Cortex of kidney (tissue), 1 donor: ENCODE measurements at places on chromosomes 2 and 18.

- DNase-seq = no peak
Measured at GRCh38 chr2:23498943-23499342, 114.0 kb downstream of the KLHL29 start.

DNA sequence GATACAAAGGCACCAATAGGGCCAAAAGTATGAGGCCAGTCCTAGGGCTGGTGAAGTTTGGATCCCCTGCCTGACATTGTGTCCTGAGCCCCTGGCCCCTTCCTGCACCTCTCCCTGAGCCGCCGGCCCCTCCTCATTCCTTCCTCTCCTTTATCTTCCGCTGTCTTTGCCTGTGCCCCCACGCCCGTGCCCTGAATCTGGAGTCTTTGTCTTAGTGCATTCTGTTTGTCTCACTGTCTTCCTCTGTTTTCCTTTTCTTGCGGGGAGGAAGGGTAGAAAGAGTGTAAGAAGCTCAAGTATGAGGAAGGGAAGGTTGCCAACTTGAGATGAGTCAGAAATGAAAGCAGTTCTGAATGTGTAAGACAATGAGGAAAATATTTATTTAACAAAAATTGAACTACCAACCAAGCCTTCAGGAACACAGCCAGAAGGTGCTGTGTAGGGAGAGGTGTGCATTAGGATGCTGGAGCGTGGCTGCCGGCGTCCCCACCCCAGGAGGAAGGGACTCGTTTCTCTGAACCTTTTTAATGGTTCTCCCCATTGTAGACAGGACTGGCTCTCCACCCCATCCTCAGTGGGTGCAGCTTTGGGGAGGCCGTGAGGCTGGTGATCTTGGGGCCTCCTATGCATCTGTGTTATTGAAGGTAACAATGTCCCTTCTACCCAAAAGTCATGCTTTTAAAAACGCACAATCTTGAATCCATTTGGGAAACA is 133.1 kb downstream of the NEDD4L start:
- no peak for DNase-seq

DNA sequence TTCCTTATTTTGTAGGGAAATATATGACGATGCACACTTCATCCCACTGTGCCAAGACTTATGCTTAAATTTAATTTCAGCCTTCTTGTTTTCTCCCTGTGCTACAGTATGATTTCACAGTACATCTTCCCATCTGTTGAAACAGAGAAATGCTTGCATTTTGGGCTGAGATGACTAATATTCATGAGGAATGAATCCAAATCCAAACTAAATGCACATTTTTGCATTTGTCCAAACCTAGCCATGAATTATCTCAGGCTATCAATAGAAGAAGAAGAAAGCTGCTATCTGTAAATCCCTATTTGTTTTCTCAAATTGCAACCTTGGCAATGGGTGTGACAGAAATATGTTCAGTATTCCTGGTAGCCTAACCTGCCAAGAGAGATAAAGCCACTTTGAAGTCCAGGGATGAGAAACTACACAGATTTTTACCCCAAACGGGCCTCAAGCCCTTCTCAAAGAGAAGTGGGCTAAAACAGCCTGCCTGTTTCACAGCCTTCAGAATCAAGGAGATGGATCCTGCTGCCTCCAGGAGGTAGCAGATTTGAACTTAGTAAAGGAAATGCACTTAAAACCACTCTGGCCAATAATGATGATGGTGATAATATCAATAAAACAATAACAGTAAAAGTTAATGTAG is 306.9 kb upstream of the NT5C1B start:
- DNase-seq = no peak

GRCh38 chr2:119857742-119858141 is 98.0 kb downstream of the PTPN4 start:
- no peak for DNase-seq

DNA sequence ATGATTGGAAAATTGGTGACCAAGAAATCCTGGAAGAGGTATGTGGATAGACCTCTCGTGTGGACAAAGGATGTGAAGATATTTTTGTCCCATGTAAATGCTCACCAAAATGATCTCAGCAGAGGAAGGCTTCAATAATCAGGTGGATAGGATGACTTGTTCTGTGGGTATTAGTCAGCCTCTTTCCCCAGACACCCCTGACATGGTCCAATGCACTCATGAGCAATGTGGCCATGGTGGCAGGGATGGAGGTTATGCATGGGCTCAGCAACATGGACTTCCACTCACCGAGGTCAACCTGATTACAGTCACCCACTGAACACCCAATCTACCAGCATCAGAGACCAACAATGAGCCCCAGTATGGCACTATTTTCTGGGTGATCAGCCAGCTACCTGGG is 20.2 kb downstream of the CHRNA1 start:
- DNase-seq = no peak

DNA sequence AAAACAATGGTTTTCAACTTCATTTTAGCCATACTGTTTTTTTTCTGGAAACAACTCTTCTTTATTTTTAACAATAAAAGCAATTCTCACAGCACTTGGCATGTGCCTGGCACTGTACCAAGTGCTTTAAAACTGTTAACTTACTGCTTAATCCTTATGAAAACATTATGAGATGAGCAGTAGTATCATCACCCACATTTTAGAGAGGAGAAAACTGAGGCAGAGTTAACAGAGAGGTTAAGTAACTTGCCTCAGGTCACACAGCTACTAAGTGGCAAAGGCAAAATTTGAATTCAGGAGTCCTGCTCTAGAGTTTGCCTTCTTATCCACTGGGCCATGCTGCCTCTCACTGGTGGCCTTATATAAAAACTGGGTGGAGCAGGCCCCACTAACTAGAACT is 23.2 kb downstream of the CTIF start:
- DNase-seq = no peak

- DNase-seq = no peak
Measured at GRCh38 chr2:224646242-224646846, 61.2 kb upstream of the CUL3 start.

DNA sequence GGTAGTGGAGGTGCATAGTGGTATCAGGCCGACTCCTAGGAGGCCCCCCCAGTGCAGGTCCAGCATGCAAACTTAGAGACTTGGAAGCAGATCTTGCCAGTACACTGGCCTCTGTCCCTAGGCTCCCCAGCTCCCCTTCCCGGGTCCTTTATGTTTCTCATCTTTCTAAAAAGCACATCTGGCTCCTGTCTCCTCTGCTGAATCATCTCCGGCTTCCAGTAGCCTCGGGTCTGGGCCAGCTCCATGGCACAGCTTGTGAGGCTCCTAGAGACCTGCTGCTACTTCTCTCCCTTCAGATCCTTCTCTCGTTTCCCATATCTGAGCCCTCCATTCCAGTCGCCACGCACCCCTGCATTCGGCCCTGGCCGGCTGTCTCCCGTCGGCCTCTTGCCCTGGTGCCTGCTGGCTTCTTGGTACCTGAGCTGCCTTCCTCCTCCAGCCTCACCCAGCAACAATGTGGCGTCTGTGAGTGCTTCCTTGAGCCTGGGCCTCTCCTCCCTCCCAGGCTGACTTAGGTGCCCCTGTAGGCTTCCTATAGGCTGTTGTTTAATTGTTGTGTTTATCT is 6.6 kb downstream of the TRAF3IP1 start:
- no peak for DNase-seq

- DNase-seq = no peak
Measured at GRCh38 chr2:143458258-143459190, 329.3 kb downstream of the ARHGAP15 start.

- DNase-seq = no peak
Measured at GRCh38 chr2:17373041-17373440, 145.2 kb downstream of the RAD51AP2 start.

- DNase-seq = no peak
Measured at GRCh38 chr2:191050640-191050987, 36.6 kb upstream of the STAT1 start.

DNA sequence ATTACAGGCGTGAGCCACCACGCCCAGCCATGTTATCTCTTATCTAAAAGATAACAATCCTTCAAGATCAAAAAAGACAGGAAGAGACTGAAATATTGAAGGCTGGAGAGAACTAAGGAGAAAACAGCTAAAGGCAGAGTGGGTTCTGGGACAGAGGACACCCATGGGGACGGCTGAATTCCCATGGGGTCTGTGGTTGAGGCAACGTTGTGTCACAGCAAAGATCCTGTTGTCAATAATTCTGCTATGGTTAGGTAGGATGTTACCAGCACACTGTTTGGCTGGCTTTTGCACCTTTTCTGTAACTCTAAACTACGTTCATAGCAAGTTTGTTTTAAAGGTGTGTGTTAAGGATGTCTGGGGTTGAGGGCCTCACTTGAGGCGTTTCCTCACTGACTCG is 137.7 kb upstream of the APCDD1 start:
- DNase-seq = no peak

- no peak for DNase-seq
Measured at GRCh38 chr2:20052861-20053281, 1.4 kb upstream of the LAPTM4A start.

DNA sequence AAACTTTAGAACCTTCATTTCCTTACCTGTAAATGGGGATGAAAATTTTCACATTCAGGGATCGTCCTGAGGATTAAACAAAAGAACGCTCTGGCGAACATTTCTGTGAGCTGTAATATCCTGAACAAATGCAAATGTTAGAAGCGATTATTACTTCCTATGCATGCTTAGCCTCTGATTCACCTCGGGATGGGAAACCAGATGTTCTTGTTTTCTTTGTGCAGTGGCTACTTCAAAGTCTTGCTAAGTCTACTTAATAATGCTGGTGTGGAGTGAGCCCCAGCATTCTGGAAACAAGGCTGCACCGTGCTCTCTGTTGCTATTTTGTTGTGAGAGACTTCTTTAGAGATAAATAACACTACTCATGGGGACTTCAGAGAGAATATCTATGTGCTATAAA is 119.1 kb upstream of the PELI1 start:
- no peak for DNase-seq

DNA sequence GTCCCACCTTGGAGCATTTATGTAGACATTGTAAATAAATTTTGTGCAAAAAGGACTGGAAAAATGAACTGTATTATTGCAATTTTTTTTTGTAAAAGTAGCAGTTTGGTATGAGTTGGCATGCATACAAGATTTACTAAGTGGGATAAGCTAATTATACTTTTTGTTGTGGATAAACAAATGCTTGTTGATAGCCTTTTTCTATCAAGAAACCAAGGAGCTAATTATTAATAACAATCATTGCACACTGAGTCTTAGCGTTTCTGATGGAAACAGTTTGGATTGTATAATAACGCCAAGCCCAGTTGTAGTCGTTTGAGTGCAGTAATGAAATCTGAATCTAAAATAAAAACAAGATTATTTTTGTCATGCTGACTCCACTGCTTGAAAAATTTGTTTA is 137.5 kb downstream of the MEIS1 start:
- no peak for DNase-seq

DNA sequence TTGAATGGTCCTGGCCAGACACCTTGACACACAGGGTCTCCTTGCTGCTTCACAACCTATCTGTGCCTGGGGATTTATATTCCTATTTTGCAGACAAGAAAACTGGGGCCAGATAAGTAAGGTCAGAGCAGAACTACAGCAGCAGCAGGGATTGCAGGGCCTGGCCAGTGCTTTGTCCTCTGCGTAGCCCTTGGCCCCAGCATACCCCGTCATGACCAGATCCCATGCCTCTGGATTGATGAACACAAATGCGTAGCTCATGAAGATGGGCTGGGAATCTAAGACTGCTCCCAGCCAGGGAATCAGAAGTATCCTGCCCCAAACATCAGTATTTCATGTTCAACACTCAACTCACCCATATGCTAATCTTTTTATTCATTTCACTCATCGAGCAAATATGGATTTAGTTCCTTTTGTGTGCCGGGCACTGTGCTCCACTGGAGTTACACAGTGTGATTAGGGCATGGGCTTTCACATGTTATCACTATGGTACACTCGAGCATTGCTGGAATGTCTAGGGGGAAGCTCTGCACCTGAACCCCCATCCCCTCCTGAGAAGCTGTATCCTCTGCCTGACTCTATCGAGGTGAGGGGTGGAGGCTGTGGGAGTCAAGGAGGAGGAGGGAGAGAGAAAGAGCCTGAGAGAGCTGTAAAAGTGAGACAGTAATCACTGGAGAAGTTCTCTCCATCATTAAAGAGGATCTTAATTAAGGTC is 143.3 kb downstream of the CYP26B1 start:
- no peak for DNase-seq

DNA sequence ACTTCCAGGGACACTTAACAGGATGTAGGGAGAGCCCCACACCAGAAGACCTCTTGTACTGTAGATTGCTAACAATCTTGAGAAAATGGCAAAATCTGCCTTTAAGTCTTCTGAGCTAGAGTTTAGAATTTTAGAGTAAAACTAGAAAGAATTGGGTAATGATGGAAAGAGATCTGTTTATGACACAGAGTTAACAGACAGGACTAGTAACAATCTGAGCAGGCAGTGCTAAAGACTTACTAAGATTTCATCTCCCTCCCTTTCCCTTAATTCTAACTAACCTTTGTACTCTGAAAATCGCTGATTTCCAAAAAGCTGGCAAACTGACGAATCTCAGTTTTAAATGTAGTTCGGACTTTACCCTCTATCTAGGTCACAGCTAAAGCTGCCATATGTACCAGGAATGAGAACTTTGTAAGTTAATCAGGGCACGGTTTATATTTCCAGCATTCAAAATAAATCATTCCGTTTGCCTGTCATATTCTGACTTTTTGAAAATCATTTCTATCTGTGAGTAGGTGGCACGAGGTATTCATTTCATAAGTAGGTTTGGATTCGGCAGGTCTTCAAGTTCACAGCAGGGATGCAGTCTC is 256.5 kb upstream of the EPAS1 start:
- no peak for DNase-seq

GRCh38 chr2:126315828-126316227 is 340.1 kb upstream of the GYPC start:
- DNase-seq = no peak

GRCh38 chr2:148244593-148245292 is 223.9 kb downstream of the MBD5 start:
- no peak for DNase-seq

GRCh38 chr2:233064530-233065199 is 4.5 kb downstream of the INPP5D start:
- DNase-seq = no peak

DNA sequence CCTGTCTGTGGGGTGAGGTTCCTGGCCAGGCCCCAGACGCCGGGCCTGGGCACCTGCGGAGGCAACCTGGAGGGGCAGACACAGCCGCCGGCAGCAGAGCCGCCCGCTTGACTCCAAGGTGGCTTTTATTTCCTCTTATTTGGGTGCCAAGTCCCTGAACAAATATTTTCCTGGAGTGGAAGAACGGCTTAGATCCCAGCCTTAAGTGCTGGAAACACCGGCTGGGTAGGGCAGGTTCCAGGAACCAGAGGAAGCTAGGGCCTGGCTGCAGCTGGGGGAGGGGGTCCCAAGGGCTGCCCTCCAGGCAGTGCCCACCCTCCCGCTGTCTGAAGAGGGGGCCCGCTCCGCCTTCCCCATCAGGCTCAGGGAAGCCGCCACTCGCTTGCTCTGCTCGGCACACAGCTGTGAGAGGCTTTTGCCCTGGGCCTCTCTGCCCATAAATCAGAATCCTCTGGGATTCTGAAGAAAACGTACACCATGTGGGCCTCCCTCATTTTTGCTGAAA is 28.2 kb downstream of the SDC1 start:
- no peak for DNase-seq
